GM12878 (cell line): ENCODE measurements at places on chromosomes 1 and 21.

DNA sequence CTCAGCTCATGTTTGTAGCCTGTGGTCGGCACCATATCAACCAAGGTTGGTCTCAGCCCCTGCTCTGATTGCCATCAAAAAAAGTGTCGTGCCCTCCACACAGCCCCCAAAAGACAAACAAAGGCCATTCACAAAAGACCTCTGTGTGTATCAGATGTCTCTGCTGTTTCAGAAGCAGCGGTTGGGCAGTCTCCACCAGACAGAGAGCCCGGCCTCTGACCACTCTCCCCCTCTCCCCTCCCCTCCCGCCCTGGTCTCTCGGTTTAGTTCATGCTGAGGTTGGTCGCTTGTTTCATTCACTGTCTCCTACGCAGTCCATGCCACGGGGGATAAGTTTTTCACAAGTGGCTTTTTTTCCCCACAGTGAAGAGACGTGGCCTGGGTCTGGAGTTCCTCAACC, 27.1 kb downstream of the ACTA1 start:
- DNase-seq, result no peak

DNA sequence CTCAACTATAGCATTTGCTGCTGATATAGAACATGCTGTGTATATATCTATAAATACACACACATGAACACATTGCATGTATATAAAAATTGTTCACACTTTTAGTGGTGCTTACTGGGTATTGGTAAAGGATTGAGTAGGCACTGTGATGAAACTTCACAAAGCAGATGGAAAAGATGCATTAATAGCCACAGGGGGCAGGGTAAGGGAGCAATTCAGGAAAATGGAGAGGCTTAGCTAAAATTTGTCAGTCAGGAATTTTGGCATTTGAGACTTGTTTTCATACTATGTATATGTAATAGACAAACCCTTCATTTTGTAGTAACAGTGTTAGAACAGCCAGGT, 633 bp upstream of the PPFIA4 start:
- DNase-seq, result no peak

DNA sequence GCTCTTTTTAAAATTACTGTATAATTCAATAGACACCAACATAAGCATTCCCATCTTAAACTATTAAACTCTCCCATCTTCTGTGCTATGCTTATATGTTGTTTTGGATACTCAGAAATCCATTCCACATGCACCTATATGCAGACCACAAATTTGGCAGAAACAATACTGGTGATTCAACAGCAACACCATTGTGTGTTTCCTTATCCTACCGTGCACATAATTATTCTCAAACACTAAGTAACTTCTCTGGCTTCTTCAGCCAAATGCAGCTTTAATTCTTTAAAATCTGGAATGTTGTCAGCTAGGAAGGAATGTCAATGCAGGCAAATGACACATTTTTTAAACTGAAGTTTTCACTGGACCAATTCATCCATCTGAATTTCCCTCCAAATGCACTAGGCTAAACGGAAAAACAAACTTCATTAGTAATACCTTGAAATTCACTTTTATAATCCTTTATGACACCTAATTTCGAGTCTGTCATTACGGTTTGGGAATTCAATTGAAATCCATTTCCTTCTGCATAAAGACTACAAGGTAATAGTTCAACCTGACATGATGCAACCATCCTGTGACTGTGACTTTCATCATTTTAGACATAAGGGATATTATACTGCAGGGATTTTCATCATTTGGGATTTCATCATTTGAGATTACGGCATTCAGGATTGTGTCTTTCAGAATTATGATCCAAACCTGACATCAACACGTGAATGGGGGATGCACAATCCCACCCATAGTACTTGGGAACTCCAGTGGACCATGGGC, 308.5 kb downstream of the LTN1 start:
- DNase-seq, result no peak

- no peak for DNase-seq
Observed at GRCh38 chr1:116952738-116953275, 43.1 kb downstream of the PTGFRN start.

DNA sequence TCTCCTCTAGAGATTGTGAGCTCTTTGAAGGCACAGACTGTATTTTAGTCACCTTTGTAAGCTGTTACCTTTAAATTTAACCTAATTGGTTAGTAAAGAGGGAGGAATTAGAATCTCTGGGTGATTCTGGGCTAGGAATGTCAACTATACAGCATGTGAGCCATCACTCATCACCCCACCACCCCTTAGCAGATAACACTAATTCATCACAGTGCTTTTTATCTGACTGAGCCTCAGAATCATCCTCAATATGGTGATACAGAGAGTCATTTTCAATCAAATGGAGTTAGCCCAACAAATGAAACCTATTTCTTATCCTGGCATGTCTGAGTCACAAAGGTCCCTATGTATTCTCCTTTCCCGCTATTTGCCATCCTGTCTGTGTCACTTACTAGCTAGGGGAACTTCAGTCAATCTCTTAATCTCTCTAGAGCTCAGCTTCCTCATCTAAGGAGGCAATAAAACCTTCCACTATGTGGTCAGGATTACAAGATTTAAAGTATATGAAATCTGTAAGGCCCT, 13.3 kb downstream of the KCNJ10 start:
- DNase-seq, result no peak

DNA sequence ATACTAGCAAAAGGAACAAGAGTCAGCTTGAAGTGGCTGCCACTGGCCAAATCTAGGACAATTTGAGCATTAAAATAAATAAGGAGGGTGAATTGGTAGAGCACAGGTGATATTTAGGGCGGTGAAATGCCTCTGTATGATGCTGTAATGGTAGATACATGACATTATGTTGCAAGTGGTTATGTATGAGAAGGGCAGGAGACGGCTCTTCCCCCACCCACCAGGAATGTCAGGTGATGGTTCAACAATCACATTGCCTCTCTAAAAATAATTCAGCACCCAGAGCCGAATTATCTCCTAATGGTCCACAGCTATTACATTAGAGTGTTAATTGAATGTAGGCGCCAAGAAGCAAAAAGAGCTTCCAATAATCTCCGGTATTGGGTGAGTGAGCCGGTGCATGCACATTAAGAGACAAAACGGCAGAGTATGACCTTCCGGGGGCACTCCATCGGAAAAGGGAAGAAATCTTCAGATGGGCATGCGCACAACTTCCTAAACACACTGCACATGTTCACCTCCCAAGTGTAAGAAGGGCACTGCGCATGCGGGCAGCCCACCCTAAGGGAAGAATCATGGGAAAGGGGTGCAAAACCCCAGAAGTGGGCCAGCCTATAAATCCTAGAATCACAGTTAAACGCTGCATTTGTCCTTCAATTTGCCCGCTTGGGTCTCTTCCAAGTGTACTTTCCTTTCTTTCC, 6.8 kb upstream of the IFNAR1 start:
- no peak for DNase-seq

GRCh38 chr1:153928791-153929341, 6.1 kb upstream of the GATAD2B start:
- no peak for DNase-seq

DNA sequence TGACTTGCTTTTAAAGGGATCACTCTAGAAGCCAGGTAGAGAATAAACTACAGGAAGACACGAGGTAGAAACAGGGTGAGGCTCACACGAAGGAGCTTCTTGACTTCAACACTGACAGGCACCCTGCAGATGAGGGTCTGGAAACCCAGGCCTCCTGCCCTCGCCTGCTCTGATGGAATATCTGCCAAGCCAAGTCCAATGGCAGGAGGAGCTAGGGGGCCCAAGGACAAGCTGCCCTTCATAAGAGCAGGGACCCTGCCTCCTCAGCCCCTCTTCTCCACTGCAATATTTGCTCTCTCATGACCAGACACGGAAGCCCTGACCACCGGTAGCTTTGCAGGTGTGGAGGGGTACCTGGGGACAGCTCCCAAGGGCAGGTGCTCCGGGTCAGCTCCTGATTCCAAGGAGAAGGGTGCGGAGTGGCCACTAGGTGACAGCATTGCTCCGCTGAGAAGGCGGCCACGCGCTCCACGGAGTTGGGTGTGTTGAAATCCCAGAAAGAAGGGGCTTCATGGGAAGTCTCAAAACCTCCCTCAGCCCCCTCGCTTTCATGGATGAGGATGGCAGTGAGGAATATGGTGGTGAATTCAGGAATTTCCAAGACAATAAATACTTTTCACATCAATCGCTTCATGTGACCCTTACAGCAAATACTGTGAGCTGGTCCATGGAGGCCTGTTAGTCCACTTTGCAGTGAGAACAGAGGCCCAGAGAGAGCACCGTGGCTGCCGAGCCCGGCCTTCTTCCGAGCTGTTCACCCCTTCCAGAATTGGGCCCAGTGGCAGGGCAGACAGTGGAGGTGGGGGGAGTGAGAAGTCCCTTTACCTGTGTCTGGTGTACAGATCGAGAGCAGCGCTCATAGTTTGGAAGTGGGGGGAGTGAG, 33.2 kb upstream of the PAX7 start:
- DNase-seq, result no peak

- DNase-seq, result no peak
Observed at GRCh38 chr1:45953934-45954847, 150.8 kb downstream of the MAST2 start.

DNA sequence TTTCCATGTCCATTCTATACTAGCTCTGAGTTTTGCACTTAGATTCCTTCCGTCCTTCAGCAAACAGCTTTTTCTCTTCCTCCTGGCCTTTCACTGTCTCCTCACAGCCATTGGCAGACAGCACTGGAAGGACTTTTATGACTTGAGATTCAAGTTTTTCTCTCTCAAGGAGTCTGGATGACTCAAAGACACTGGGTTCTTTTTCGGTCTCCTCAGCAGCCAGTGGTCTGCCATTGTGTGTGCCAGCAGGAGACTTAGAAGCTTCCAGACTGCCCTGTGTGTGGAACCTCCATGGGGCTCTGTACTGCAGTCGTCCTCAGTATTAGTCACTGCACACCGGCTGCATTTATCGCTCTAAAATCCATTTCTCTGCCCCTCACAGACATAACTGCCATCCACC, 30.5 kb downstream of the NTNG1 start:
- no peak for DNase-seq

DNA sequence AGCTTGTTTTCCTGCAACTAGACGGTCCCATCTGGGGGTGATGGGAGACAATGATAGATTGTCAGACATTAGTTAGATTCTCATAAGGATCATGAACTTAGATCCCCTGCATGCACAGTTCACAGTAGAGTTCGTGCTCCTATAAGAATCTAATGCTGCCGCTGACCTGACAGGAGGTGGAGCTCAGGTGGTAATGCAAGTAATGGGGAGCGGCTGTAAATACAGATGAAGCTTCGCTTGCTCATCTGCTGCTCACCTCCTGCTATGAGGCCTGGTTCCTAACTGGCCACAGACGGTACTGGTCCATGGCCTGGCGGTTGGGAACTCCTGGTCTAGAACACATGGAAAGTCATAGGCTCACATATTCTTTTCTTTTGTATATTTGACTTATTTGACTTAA, 42.0 kb downstream of the NIBAN1 start:
- DNase-seq, result no peak

GRCh38 chr1:48043622-48044021, 46.4 kb upstream of the TRABD2B start:
- DNase-seq, result no peak

GRCh38 chr1:111242805-111243523, 15.5 kb downstream of the CHI3L2 start:
- DNase-seq, result no peak

DNA sequence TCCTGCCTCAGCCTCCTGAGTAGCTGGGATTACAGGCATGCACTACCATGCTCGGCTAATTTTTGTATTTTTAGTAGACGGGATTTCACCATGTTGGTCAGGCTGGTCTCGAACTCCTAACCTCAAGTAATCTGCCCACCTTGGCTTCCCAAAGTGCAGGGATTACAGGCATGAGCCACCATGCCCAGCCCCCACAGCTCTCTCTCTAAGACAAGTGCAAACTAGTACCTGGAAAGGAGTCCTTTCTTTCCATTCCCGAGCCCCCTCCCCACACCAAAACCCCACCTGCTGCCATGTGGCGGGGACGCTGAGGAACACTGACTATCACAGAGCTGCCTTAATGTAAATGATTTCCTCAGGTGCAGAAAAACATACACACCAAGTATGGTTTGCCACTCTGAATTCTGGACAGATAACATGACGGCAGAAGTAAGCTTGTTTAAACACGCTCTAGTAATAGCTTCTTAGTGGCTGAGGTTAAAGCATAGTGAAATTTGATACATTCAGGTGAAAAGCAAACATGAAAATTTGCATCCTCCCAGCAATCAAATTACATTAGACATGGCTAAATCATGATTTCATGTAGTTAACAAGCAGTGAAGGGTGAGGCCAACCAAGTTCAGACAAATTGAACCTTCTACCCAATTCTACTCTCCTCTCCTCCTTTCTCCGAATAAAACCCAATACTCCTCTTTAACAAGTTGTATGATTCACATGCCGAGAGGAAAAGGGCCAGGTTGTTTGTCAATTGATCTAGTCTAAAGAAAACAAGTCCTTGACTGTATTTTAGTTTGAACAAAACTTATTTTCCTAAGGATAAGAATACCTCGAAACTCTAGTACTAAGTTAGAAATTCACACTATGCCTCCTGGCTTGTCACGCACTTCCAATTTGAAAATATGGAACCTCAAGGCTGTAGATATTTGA, 19.8 kb downstream of the ERRFI1 start:
- DNase-seq, result no peak

GRCh38 chr1:165456114-165456513, 11.2 kb upstream of the RXRG start:
- no peak for DNase-seq

DNA sequence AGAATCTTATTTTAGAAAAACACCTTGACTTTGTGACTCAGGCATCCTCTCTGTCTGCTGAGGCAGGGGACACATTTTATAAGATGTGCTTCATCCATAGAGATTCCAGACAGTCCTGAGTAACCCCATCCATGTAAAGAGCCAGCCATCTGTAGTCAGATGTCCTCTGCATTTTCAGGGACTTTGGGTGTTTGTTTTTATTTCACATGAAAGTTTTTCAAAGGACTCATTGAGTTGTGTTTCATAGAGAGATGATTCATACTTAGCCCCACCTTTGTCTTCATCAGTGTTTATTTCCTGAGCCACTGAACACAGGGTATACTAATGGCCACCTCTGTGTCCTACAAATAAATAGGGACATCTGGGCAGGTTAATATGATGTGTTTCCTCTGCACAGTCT, 280.4 kb downstream of the CACNA1E start:
- DNase-seq, result no peak

DNA sequence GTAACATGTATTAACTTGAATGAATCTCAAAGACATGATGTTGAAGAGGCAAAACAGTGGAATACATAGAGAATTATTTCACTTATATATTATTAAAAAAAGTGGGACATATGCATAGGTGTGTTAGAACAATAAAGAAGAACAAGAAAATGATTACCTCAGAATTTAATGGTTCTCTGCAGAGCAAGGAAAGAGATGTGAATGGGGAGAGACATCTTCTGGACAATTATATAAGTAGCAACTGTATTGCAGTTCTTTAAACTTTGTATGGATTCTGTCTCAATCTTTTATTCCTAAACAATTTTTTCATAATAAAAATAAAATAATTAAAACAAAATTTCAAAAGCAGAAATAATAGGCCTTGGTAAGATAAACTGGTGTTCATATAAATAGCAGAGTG, 674.9 kb upstream of the ADGRL4 start:
- DNase-seq, result no peak

DNA sequence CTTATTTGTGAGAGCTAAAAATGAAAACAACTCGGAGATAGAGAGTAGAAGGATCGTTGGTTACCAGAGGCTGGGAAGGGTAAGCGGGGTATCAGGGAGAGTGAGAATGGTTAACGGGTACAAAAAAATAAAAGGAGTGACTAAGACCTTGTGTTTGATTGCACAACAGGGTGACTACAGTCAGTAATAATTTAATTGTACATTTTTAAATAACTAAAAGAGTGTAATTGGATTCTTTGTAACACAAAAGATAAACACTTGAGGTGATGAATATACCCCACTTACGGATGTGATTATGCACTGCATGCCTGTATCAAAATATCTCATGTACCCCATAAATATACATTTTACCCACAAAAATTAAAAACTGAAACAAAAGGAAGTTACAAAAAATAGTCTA, 29.4 kb downstream of the FOXJ3 start:
- no peak for DNase-seq
